CD4-positive, alpha-beta T cell treated with Interleukin-4 for 4 hours (primary cell): ENCODE measurements at places on chromosomes 1 and 21.

DNA sequence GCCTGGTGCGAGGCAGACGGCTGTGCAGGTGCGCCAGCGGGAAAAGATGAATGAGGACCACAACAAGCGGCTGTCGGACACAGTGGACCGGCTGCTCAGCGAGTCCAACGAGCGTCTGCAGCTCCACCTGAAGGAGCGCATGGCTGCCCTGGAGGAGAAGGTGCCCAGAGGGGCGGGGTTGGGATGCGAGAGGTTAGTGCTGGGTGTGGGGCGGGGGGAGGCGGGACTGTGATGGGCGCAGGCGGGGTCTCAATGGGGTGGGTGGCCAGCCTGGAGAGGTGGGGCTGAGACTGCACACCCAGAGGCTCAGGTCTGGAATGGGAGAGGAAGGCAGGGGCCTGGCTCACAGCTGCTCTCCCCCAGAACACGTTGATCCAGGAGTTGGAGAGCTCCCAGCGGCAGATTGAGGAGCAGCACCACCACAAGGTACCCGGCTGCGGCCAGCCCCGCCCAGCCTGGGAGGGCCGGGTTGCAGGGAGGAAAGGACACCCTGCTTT, 22.3 kb downstream of the PPFIA4 start:
- no peak for DNase-seq

GRCh38 chr1:28314547-28314941, 14.3 kb upstream of the MED18 start:
- no peak for DNase-seq

GRCh38 chr1:86699186-86699585, 5.2 kb upstream of the SH3GLB1 start:
- DNase-seq = no peak

GRCh38 chr1:161481624-161482392, 23.4 kb upstream of the FCGR2A start:
- no peak for DNase-seq

DNA sequence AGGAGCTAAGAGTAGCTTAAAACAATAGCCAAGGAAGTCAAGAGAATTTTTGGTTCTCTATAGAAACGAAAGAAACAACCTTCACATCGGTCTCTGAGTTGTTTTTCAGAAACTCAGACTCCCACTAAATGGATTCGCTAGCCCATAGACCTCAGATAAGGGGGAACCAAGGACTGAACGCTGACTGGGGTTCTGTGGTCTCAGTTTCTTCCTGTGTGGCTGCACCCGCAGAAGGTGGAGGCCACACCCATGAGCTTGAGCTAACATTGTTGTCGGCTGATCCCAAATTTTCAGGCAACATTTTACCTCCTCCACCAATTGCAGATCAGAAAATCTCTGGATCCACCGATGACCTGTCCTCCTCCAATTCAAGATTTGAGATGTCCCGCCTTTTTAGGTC, 456.1 kb downstream of the AJAP1 start:
- DNase-seq = no peak

- no peak for DNase-seq
Measured at GRCh38 chr21:25559746-25560145, 47.5 kb downstream of the MRPL39 start.

- no peak for DNase-seq
Measured at GRCh38 chr21:41321908-41322495, 5.4 kb downstream of the FAM3B start.

GRCh38 chr1:190262538-190262937, 215.1 kb downstream of the BRINP3 start:
- DNase-seq = no peak

DNA sequence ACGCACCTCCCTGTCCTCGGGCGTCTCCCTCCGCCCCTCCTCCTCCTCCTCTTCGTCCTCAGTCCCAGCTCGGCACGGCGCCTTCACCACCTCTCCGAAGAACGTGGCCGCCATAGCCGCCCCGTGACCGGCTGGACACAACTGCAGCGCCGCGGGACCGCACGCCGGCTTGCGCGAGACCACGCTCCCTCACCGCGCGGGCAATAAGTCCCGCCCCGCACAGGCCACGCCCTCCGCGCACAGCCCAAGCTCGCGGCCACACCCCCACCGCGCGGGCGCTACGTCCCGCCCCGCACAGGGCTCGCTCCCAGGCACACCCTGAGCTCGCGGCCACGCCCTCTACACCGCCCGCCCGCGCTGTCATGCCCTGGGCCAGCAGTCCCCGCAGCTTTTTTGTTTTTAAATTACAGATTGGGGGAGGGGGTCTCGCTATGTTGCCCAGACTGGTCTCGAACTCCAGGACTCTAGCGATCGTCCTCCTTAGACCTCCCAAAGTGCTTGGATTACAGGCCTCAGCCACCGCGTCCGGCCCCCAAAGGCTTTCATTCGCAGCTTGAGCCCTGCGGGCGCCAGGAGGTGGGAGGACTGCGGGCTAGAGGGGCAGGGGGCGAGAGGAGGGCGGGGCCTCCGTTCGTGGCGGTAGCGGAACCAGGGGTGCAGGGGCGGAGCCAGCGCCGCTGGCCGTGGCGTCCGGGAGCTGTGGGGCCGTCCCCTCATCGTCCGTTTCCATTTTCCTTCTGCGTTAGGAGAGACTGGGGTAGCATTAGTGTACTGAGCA, at the start of gene PSMG1:
PSMG1 (minus strand) TSS at position 180 of the 778 bp plus-strand sequence; CDS start at position 114, 66 bp downstream.
- peak; percentile 91 for DNase-seq

GRCh38 chr1:26724926-26725325, 29.1 kb downstream of the ARID1A start:
- DNase-seq = no peak

GRCh38 chr1:174818014-174818616, 181.6 kb upstream of the CACYBP start:
- DNase-seq = no peak

DNA sequence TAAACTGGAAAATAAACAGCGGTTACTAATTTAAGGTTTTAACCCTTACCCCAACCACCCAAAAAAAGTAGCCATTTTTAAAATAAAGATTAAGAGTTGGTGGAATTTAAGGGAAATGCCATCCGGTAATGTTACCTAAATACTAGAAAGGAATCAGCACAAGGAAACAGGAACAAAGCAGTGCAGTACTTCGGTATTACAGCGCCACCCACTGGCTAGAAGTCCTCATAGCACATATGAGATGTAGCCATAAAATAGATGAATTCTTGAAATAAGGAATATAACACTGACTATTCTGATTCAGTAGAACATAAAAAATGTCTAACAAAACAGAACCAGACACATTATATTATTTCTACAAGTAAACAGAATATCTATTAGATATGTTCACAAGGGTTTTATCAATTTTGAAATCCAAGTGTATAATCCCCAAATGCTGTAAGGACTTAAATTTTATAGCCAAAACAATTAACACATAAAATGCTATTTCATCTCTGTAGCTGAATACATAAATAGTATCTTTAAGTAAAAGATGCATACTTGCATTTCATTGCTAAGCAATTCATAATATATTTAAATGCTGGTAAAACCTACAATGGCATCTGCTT, 58.8 kb downstream of the FRRS1 start:
- DNase-seq = peak; percentile 56

- DNase-seq = no peak
Measured at GRCh38 chr1:1348420-1349255, 580 bp downstream of the DVL1 start.

GRCh38 chr1:79460773-79461436, 454.4 kb upstream of the ADGRL4 start:
- DNase-seq = no peak

DNA sequence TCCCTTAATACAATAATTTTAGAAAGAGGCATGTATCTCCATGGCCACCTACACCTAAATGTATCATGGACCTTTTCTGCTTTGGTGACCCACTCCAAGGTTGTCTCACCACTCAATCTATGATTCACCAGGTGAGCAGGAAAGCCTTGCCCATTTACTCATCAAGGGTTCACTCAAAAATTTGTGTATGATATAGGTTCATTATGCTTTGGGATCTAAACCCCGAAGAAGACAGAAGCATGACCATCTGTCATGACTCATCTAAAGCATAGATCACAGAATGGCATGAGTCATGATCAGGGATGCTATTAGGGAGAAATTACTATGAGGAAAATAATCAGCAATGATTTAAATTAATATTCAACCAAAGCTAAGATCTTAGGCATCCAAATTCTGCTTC, 38.5 kb downstream of the PYHIN1 start:
- DNase-seq = peak; percentile 67

GRCh38 chr1:78619032-78619431, 1.2 kb upstream of the IFI44L start:
- DNase-seq = no peak

GRCh38 chr1:30172299-30172694, 551.1 kb downstream of the MATN1 start:
- DNase-seq = no peak

GRCh38 chr1:153538315-153538821, 2.4 kb downstream of the S100A5 start:
- DNase-seq = no peak

DNA sequence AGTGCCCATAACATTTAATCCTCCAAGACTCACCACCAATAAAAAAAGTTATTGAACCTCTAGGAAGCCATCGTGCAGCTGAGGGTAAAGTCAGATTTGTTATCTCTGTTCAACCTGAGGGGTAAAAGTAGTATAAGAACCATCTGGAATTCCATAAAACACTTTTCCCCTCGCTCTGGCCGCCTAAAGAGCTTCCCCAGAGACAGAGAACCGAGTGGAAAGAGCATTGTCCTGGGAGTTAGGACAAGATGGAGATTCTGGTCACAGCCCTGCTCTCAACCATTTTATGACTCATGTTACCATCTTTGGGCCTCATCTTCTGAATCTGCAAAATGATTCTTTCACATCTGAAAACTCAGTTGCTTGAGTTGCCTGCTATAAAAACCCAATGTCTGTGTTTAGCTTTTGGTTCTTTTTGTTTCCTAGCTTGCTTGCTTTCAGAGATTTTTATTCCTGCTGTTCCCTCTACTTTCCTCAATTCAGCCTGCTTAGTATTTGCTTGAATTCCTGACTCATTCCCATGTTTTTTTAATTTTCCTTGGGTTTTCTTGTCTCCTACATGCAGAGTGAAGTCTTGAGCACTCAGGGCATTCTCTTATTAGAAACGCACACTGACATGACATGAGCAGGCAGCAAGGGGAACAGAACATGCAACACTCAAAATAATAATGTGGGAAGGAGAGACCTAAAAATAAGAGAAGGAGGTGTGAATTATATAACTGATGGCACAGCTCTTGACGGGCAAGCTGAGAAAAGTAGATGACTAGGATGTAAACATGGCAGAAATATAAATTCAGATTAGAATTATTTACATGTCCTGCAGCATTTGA, 1.7 kb downstream of the EPHX4 start:
- no peak for DNase-seq

- DNase-seq = no peak
Measured at GRCh38 chr1:226644541-226645176, 94.4 kb downstream of the ITPKB start.

DNA sequence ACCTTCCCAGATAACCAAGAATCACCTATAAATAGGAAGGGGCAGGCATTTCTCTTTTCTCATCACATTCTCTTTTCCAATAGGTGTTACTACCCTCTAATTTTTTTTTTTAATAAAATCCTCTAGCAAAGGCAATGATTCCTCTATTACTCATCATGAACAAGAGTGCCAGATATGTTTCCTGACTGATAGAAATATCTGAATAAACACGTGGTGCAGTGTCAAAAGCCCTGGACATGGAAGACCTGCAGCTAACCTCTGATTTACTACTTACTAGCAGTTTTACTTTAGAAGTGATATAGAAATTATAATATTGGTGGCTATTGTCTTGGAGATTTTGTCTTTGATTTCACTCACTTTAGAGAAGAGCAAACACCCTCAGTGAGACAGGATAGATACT, 194.6 kb upstream of the SAMSN1 start:
- no peak for DNase-seq

DNA sequence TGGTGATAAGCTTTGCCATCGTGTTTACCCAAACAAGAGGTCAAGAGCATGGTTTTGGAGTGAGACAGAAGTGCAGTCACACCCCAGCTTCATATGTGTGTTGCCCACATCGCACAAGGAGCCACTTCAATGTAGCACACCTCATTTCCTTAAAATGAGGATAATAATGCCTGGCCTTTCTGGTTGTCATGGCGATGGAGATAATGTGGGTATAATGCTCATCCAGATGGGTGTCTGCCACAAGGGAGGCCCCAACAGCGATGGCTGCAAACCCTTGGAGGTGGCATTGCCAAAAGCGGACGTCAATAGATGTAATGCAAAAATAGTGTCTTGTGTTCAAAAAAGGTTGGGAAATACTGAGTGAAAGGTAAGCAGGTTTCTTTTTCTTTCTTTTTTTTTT, 83.1 kb upstream of the AJAP1 start:
- DNase-seq = no peak

DNA sequence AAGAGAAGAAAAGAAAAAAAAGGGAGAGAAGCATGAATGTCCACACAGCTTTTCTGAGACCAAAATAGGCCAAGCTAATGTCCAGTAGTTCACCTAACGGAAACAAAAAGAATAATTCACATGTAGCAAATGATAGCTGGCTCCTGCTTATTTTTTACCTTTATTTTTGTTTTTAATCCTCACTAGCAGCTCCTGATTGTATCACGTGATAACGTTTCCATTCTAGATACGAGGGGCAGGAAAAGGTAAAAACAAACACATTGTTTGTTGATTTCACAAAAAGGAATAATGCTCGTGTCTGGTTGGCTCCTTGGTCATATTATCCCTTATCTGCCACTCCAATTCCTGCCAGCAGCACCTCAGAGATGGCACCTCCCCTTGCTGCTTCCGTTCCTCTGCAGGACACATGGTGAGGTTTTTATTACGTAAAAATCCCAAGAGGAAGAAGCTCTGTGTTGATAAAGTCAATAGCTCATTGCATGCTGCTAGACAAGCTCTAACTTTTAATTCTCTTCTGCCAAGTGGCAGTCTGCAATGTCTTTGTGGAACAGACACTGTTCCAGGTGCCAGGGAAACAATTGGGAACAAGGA, 201.7 kb downstream of the CRB1 start:
- no peak for DNase-seq

DNA sequence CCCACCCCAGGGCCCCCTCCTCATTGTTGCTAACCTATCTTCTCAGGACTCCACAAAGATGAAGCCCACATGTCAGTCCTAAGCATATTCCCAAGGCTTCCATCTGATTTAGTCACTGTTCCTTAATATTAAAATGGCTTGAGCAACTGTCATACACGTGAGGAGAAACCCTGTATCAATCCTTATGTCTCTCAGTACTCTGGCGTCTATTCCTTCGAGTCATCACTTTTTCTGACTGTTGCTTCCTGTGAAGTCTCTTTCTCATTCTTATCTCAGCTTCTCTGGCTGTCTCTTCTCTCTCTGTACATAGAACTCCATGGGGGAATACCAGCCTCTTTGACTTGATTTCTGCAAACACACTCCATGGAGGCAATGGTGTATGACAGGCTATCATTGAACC, 98.4 kb downstream of the C4BPA start:
- no peak for DNase-seq

DNA sequence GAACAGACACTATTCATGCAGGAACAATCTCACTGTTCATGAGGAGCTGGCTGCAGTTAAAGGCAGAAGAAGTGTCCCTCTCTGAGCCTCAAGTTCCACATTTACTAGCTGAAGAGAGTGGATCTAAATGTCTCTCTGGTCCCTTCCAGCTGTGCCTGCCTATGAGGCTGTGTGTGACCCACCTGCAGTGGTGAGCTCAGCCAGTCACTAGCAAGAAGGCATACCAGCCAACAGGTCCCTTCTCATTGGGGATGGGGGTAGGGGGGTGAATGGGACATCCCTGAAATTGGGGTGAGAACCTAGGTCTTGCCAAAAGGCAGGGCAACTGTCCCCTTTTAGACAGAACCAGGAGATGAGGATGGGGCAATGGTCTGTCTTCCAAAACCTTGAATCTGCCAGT, 13.6 kb downstream of the RD3 start:
- DNase-seq = no peak

GRCh38 chr1:96842215-96842614, 120.6 kb downstream of the PTBP2 start:
- no peak for DNase-seq

GRCh38 chr1:203188686-203189232, 2.3 kb upstream of the CHI3L1 start:
- no peak for DNase-seq
